ENCODE measurements at places on chromosomes 7 and 10.

DNA sequence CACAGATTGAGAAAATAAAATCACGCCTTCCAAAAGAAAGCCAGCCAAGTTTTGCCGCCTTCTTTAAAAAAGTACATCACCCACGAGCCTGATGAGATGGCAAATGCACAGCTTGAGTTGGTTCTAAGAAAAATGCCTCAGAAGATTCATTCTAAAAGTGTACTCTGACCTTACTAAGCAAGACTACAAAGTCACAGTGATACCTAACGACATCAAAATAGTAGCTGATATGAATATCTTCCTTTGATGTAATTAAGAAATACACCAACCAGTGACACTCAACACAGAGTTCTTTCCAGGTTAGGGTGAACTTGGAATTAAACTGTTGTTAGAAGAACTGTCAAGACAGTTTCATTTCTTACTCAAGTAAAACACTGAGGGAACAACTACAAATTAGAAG, 78.0 kb upstream of the AMPH start:
- DNase-seq: no peak

GRCh38 chr7:155676052-155676451, 31.6 kb downstream of the RBM33 start:
- no peak for DNase-seq

GRCh38 chr10:75606203-75606779, 174.9 kb downstream of the LRMDA start:
- DNase-seq: no peak

- DNase-seq: no peak
These were observed 23.0 kb downstream of the TOMM7 start for GRCh38 chr7:22799633-22800032.

GRCh38 chr7:91719008-91719407, 161.5 kb downstream of the MTERF1 start:
- no peak for DNase-seq

GRCh38 chr7:118281196-118281595, 56.7 kb downstream of the ANKRD7 start:
- DNase-seq: no peak

GRCh38 chr10:102068216-102068615, 3.1 kb downstream of the HPS6 start:
- DNase-seq: no peak

GRCh38 chr7:1355568-1356340, 103.5 kb downstream of the MICALL2 start:
- no peak for DNase-seq

DNA sequence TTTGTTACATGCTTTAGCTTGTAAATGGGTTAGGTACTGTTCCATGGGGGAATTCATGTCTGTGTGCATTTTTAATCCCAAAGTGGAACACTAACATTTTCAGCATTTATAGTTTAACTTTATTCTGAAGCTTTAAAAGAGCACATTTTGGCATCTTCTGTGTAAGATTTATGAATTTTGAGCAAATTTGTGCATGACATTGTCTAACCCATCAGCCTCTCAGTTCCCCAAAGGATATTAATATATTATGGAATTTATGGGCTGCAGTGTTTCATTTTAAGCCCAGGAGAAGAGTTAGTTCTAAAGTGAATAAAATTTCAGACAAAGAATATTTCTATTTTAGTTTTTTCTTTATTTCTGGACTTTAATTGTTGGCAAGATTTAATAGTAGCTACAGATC, 421.4 kb downstream of the PLXDC2 start:
- DNase-seq: no peak

DNA sequence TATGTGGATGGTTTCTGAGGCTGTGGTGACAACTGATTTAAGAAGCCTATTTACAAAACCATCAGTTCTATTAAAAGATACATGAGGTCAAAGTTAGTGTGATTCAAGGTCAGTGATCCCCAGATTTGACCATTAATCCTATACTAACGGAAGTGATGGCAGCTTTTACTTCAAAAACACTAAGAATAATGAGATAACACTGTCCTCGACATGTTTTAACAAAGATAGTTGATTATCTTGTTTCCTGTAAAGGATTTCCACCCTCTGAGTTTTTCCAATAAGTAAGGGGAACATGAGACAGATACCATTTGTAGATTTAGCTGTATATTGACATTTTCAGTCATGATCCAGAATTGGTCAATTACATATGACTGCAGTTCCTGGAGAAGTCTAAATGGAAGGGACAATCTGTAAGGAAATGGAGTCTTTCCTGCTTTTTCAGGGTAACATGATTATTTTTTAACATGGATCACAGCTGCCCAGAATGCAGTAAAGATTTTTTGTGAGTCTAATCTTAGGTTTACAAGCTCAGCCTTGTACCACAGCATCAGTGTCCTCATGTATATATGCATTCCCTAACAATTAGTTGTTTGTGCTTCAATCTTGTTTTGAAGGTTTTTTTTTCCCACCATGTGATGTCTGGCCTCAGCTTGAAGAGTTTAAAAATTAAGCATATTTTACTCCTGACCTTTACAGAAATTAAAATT, 188.0 kb downstream of the PPP1R9A start:
- no peak for DNase-seq

DNA sequence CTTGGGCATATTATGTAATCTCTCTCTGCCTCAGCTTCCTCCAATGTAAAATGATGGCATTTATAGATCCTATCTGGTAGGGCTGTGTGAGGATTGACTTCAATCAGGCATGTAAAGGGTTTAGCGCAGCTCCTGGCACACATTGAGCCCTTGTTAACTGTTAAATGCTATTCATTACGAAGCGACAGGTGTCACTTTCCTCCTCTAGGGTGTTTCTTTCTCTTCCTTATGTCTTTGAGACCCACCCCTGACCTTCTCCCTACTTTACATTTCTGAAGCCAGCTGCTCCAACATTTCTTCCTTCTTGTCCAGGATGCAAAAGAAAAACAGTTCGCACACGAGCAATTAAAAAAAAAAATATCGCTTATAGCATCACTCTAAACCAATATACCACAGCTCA, 5.7 kb upstream of the R3HCC1L start:
- no peak for DNase-seq

DNA sequence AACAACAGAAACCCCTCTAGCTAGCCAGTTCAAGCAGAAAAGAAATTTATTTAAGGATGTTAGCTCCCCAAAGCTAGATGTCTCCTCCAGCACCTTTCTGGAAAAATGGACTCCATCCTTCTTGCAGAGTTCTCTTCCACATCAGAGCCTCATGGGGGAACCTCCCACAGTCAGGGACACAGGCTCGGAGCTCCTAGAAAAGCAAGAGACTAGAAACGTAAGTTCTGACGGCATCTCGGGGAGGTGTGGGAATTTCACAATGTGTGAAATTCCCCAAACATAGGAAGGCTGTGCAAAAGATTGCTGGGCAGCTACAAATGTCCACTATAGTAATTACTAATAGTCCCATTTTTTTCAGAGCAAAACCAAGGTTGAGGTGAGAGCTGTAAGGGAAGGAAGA, 184.8 kb downstream of the EVX1 start:
- no peak for DNase-seq

DNA sequence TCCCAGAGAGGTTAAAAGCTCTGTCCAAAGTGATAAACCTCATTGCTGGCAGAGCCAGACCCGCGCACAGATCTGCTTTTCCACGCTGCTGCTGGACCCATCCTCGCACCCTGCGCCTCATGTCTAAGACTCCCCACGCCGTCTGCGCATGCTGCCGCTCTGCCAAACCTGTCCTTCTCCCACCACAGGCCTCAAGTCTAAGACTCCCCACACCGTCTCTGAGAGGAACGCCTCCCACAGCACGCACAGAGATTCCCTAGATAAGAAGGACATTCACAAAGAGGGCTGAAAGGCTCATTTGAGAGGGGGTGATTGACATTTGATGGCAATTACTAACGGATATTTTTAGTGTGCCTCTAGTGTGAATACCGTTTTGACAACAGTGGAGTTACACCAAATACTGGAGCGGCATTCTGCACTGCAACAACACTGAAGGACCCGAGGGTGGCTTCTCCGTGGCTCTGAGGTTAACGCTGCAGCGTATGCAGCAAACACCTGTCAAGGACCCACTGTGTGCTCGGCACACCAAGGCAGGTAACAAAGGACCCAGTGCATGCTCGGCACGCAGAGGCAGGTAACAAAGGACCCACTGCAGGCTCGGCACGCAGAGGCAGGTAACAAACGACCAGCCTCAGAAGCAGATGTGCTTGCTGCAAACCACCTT, 231.4 kb downstream of the DNAJB6 start:
- no peak for DNase-seq

DNA sequence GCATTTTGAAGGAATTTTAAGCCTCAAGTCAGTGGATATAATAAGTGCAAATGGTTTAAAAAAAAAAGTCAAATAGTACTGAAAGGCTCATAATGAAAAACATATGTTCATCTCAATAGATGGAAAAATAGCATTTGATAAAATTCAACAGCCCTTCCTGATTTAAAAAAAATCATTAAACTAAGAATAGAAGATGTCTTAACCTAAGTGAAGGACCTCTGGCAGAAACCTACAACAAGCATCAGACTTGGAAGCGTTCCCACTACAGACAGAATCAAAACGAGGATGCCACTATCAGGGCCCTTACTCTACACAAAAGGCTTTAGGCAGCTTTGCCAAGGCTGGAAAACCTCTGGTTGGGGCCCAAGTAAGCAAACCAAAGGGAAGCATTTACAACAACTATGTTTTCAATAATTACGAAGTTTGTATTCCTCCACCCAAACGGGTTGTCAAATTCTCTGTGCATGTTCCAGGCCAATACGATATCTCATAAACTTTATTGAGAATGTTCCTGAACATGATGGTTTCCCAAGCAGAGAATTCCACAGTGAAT, 45.1 kb downstream of the CYTH3 start:
- no peak for DNase-seq

GRCh38 chr10:124474514-124475070, 13.0 kb downstream of the LHPP start:
- no peak for DNase-seq

- DNase-seq: no peak
These were observed 38.8 kb upstream of the DNAH11 start for GRCh38 chr7:21504021-21504420.
